ENCODE measurements at places on chromosomes 12 and 14.

DNA sequence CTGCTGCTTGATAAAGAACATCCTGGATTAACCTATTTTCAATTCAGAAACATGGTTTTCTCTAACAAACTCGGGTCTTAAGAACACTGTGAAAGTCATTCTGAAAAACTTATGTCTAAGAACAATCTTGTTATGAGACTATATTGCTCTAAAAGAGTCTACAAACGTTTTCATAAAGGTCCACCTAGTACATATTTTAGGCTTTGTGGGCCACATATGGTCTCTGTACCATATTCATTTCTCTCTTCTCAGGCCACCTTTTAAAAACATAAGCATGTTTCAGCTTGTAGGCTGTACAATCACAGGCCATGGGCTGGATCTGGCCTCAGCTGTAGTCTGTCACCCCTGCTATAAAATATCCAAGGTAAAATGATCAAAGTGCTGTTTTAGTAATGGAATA lies 39.9 kb downstream of the PPP4R3A start:
- DNase-seq = no peak

GRCh38 chr12:19925841-19926240 lies 442.5 kb upstream of the PDE3A start:
- no peak for DNase-seq

GRCh38 chr14:34355584-34356263 lies 106.3 kb downstream of the SPTSSA start:
- DNase-seq = no peak

DNA sequence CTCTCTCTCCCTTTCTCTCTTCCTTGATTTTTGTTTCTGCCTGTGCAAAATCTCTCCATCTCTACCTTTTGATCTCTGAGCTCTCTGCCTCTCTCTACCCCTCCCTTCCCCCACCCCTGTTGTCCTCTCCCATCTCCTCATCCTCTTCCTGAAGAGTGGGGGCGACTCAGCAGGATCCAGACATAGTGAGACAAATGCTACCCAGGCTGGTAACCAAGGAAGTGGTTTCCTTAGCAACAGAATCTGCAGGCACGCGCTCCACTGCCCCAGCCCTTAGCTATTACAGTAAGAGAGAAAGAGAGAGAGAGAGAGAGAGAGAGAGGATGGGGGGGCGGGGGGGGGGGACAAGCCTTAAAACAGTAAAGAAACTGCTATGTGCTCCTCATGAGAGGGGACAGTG lies 85.6 kb downstream of the CMKLR1 start:
- DNase-seq = no peak

- peak; percentile 50 for DNase-seq
Observed at GRCh38 chr12:12718853-12719252, 1.7 kb downstream of the CDKN1B start.

DNA sequence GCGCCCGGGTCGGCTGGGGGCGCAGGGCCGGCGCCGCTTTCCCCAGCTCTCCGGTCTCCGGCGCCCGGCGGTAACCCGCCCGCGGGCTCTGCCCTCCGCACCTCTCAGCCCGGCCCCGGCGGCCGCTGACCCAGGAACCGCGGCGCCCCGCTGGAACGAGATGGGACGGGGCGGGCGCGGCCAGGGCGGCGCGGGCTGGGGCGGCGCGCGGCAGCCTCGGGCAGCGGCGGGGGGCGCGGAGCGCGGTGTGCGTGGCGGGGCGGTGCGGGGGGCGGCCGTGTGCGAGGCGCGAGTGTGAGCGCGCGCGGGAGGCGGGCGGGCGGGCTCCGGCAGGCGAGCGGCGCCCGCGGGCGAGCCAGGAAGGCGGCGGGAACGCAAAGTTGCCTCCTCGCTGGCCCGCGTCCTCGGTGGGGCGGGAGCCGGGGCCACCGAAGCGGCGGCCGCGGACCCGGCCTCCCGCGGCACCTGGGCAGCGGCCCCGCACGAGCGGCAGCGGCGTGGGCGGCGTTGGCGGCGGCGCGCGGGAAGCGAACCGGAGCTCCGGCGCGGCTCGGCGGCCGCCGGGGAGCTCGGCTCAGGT lies 671 bp upstream of the DIO3 start:
- DNase-seq = no peak

DNA sequence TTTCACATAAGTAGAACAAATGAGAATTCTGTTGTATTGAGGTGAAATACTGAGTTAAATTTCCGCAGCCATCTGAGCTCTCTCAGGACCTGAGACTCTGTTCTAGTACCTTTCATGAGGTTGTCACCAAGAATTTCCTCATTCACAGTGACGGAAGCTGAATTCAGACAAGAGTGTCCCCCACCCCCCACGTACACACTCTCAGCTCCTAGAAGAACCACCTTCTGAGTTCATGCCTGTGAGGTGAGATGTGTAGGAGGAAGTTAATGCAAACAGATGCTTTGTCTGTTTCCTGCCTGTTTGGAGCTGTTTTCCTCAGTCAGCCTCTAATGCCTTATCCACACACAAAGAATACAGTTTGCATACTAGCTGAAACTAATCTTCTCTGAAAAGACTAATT lies 18.2 kb downstream of the BICDL1 start:
- DNase-seq = peak; percentile 71

DNA sequence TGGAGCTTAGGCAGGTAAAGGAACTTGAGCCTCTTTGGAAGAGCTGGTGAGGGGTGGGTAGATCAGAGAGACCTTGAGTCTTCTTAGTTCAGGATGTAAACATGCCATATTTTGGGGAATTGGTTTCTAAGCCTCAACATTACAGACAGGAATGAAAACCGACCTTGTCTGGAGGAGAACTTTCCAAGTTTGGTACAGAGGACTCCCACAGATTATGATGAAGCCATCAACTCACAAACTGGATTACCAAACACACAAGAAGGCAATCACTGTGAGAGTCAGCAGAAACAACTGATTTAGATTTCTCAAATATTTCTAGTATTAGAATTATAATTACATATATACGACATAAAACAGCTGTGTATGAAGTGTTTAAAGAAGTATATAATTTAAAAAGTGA lies 22.3 kb upstream of the AMN1 start:
- no peak for DNase-seq

- no peak for DNase-seq
Observed at GRCh38 chr12:28933864-28934527, 215.1 kb upstream of the FAR2 start.

- no peak for DNase-seq
Observed at GRCh38 chr14:52960627-52961026, 9.8 kb upstream of the FERMT2 start.

GRCh38 chr12:76874491-76875190 lies 4.2 kb downstream of the CSRP2 start:
- no peak for DNase-seq

GRCh38 chr12:131940141-131940547 lies 9.6 kb upstream of the EP400 start:
- no peak for DNase-seq

DNA sequence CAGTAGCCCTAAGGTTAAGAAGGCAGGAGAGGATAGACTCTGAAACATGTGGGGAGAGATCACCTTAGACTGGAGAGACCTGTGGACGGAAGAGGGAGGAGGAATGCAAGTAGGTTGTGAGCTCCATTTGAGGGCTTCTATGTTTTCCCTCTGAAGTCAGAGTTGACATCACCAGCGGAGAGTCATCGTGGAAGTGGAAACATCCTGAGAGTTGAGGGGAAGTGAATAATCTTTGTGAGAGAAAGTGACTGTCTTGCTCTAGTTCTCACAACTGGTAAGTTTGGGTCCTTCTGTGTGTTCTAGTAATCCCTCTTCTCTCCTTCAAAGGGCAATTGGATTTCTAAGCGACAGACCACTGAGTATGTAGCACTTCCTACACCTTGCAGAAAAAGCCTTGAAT lies 103.6 kb upstream of the CCND2 start:
- no peak for DNase-seq

DNA sequence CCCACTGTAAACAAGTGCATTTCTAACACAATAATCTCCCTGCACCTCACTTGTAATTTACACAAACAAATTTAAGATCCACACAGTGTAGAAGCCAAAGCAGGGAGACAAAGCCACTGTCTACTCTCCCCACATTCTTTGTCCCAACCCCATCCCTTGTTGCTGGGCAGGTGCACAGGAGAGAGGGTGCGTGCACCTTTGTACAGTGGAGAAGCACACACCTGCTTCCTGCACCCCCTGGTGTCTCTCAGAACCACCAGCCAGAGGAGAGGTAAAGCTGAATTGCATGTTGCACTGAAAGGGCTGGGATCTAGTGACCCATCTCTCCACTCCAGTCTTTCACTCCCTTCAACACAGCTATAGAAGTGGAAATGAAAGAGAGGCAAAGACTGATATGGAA lies 51.4 kb upstream of the IFNG-AS1 start:
- DNase-seq = no peak

DNA sequence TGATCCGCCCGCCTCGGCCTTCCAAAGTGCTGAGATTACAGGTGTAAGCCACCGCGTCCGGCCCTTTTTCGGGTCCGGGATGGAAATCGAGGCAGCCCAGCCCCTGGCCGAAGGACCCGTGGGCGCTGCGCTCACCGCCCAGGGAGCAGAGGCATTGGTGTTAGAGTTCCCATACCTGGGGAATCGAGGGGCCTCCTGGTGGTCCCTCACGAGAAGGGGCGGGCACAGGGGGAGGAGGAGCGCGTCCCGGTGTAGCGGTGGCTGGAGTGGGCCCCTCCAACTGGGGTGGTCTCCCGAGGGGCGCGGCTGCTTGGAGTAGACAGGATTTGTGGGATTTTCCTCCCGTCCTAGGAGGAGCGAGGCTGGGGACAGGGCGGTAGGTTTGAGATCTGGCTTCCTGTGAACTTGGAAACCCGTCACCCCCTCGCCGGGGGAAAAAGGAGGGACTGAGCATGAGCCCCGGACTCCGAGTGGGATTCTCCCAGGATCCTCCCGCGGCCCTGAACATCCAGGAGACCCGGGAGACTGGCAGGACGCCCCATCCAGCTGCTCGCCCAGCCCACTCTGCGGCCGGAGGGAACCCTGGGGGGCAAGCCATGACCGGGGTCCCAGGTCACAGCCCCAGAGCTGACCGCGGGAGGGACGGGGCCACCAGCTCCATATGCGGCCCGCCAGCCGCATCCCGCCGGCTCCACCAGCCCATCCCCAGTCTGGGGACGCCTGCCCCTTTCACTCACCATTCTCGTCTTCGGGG lies 70.9 kb downstream of the ASCL4 start:
- no peak for DNase-seq

DNA sequence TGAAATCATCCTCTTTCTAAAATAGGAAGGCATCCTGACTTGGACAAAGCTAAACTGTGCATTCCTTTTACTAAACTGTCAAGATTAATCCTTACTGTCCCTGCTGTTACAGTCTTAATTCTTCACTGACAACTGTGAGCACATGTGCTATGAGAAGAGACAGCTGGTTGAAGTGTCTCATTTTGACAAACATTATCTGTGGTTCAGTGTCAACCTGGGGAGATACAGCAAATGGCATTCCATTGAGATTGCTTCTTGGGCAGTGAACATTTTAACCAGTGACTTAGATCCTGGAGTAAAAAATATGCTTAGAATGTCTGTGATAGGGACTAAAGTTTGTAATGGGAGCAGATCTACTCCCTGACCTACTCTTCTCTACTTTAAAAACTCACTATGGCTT lies 552.6 kb upstream of the ATP2B1 start:
- DNase-seq = no peak

DNA sequence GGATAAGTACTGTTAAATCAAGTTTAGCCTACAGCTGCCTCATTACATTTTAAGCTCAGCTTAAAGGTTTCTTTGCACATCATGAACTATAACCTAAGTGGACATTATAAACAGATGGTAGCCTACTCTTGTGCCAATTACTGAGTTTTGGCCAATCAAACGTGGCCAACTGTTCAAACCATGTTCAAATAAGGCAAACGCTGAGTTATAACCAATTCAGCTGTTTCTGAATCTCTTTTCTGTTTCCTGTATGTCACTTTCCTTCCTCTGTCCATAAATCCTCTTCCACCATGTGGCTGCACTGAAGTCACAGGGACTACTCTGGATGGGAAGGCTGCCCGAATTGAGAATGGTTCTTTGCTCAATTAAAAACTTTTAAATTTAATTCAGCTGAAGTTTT lies 98.4 kb downstream of the BCAT1 start:
- no peak for DNase-seq

- no peak for DNase-seq
Observed at GRCh38 chr14:64815257-64815656, 64.5 kb downstream of the SPTB start.

GRCh38 chr12:109140560-109140959 lies 24.2 kb downstream of the ACACB start:
- no peak for DNase-seq

DNA sequence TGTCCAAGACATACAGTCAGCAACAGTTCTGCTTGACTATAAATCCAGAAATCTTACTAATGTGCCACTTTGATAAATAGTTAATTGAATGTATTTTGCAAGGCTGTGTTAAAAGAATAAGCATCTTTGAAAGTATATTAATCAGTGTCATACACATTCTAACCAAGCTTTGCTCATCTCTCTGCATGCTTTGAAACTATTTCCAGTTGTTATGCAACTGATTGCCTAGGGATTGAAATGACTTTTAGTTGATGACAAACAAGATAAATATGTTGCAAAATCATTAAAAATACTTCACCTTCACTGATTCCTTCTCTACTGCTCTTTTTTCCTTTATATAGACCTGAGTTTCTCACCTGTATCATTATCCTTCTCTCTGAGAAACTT lies 91.3 kb downstream of the AEBP2 start:
- no peak for DNase-seq

DNA sequence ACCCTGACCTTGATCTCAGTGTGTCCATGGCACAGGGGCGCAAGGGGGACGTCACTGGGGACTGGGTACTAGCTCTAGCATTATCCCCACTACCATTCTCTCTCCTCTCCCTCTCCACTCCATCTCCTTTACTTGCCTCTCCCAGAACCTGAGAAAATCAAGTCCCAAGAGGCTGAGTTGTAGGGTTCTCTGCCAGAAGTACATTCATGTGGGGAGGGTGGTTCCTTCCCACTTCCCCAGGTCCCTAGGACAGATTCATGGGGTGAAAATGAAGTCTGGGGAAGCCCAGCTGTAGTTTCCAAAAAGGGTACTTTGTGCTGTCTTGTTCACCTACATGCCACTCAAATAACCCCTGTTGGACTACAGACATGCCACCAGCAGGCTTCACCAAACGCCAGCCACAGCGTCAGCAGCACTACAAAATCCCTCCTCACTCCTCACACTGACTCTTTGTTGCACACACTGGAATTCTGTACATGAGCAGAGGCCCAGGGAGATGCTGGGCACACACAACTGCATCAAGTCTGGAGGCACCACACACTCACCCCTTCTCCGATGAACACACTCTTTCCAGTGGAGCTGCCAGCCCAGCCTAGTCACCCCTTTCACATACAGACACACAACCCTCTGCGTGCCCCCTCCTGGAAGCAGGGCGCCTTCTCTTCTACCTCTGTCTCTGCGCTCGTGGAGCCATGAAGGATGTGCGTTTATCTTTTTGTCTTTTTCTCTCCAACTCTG lies 6.9 kb downstream of the RARG start:
- no peak for DNase-seq

- DNase-seq = no peak
Observed at GRCh38 chr12:101838628-101839323, 8.0 kb upstream of the GNPTAB start.
